Activated T-cell treated with anti-CD3 and anti-CD28 coated beads, Interleukin-2, amount 50 U/mL, for 1 hour (primary cell): ENCODE measurements at places on chromosomes 5 and 9.

DNA sequence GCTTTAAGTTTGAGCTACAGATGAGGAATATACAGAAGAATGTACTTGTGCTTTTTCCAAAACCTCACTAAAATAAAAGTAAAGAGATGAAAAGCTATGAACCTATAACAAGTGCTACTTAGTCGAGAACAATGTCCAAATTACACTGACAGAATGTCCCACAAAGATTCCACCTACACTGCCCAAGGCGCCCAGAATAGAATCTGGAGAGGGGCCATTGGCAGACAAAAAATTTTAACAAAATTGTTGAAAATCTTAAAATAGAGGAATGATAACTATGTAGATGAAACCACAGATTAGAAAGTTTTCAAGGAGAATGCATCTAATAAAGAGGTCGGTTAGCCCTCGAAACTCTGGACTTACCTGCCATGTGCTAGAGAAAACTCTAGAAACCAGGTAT is 235.3 kb downstream of the CETN3 start:
- no peak for DNase-seq

DNA sequence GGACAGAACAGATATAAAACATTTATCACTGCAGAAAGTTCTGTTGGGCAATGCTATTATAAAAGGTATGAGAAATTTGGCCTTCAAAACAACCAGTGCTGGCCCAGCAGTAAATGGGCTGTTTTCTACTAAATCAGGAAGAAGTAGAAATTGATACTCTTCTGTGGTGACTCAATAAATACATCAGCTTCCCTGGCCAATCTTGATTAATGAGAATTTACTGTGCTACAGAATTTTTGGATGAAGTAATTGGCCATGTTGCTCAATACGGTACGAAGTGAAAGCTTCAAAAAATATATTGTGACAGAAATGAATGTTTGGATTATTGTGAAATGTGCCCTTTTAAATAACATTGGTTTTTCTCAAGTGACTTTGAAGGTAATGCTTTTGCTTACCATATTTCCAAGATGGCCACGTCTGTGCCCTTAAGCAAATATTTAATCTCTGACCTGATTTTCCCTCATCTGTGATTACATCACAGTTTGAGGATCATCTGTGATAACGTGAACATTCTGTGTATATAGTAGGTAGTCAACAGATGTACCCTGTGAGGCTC is 4.2 kb downstream of the DNAJA1 start:
- DNase-seq, result no peak

DNA sequence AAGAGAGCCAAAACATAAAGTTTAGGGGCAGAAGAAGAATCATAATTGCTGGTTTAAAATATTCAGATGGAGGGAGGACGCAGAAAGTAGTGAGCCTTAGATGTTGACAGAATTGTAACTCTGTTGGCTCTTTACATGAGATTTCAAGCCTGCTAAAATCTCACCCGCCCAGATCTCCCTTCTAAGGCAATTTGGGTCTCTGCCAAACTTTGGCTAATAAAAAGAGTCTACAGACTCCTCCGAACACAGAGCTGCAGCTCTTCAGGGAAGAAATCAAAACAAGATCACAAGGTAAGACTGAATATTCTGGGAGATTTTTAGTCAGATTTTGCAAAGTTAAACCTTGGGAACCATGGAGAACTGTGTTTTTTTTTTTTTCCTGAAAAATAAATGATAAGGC is at the start of gene IL33:
Gene IL33, plus strand, starts transcription at position 246 of the 400 bp plus-strand sequence. CDS start 25,888 bp downstream, outside the sequence.
- no peak for DNase-seq

- DNase-seq, result no peak
Measured at GRCh38 chr9:22136461-22137096, 127.5 kb upstream of the CDKN2B start.

DNA sequence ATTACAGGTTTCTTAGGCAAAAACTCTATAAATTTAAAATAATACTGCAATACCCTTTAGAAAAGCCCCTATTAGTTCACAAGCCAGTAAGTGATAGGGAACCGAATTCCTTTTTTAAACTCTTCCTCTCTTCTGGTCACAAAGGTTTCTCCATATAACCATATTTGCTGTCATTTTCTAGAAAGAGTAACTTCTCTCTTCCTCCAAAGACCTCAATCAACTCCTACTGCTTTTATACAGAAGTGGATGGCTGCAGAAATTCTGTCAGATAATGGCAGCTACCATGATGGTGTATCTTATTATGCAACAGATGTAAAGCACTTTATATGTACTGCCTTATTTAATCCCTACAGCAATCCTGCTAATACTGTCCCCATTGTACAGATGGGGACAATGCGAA is 6.2 kb downstream of the TUT7 start:
- no peak for DNase-seq

GRCh38 chr5:29697785-29698414 is 1495.6 kb upstream of the CDH6 start:
- no peak for DNase-seq

DNA sequence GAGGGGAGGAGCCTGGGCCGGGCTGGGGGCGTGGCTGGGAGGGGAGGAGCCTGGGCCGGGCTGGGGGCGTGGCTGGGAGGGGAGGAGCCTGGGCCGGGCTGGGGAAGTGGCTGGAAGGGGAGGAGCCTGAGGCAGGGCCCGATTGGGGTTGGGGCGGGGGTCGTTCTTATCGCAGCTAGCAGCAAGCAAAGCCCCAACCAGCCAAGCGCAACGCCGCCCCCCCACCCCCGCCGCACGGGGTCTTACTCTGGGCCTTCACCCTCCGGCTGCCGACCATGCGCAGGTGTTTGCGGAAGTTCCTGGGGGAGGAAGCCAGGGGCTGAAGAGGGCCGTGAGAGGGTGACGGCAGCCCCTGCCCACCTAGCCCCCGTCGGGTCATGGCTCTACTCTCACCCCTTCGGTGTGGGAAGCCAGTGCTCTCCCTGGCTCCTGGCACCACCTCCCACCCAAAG is 5.0 kb downstream of the NSMF start:
- peak; percentile 65 for DNase-seq

DNA sequence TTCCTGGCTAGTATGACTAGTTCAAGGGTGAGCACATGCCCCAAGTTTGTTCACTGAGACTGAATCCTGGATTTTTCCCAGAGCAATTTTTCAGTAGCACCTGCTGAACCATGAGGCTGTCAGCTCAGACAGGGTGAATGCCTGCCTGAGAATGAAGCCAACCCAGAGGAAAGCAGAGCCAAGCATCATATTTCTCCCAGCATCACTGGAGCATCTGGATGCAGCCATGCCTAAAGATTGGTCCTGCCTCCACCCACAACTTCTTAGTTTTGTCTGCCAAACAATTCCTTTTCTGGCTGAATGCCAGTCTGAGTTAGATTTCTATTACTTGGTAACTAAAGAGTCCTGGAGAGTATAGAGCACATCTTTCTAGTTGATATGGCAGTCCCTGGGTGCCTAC is 343.6 kb downstream of the CSNK1G3 start:
- no peak for DNase-seq

DNA sequence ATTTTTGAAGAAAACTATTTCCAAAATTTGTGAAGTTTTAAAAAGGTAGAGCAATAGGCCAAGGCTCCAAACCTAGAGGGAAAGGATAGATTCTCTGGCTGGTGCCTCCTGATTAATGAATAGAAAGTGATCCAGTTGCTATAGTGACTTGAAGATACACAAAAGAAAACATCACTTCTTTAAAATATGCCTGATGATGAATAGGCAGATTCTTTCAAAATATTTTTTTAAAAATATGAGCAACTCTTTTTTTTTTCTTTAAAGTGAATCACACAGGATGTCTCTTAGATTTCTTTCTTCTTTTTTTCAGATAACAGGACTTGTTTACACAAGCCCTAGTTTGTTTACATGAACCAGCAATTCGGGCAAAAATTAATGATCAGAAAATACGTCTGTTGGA is 124.4 kb downstream of the RFK start:
- no peak for DNase-seq

- DNase-seq, result no peak
Measured at GRCh38 chr9:123391946-123392345, 35.9 kb downstream of the CRB2 start.

- no peak for DNase-seq
Measured at GRCh38 chr9:5436441-5436840, 1.3 kb downstream of the PLGRKT start.

DNA sequence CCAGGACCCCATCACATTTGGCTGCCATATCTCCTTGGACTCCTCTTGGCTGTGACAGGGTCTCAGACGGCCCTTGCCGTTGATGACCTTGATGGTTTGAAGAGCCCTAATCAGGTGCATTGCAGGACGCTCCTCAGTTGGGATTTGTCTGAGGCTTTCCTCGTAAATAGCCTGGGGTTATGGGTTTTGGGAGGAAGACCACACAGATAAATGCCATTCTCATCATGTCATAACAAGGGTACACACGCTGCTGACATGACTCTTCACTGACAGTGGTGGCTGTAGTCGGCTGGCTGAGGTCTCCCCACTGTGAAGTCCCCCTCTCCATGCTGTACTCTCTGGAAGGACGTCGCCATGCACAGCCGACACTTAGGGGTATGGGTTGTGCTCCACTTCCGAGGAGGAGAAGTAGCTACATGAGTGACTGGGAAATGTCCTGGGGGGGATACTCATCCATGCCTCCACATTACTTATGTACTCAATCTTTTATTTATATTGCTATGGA is 42.9 kb upstream of the SPTLC1 start:
- no peak for DNase-seq

- DNase-seq, result no peak
Measured at GRCh38 chr9:88174324-88174723, 36.0 kb upstream of the SPATA31C2 start.

DNA sequence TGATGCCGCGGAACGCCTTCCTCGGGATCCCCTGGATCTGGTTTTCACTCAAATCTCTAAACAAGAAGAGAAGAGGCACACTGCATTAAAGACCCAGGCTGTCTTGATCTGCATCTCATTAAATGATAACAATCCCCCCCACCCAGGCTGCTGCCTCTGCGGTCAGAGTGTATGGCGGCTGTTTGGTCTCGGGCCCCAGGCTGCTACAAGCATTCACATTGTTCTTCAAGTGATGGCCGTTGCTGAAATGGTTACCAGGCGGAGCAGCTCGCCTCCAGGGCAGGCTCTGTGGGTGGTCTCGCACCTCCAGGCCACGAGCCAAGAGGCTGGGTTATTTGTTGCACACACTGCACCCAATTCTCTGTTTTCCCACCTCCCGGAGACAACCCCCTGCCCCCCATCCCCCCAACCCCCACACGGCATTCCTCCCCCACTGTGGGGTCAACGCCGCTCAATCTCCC is 304.1 kb upstream of the PANK3 start:
- DNase-seq, result no peak

- no peak for DNase-seq
Measured at GRCh38 chr9:20549053-20549452, 73.2 kb downstream of the MLLT3 start.

DNA sequence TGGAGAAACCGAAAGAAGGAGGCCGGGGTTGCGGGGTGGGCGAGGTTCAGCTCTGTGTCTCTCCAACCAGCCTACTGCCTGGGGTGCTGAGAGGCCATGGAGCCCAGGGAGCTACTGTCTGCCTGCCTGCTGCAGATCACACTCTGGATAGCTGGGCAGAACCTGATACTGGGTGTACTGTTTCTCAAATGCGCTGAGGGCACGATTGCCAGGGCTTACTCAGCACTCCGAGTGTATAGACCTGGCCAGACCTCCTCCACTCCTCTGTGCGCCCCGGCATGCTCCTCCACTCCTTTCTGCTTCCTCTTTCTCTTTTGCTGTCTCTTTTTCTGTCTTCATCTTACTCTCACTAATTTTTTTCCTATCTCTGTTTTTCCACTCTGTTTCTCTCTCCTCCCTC is 215.1 kb downstream of the PAPPA start:
- no peak for DNase-seq

DNA sequence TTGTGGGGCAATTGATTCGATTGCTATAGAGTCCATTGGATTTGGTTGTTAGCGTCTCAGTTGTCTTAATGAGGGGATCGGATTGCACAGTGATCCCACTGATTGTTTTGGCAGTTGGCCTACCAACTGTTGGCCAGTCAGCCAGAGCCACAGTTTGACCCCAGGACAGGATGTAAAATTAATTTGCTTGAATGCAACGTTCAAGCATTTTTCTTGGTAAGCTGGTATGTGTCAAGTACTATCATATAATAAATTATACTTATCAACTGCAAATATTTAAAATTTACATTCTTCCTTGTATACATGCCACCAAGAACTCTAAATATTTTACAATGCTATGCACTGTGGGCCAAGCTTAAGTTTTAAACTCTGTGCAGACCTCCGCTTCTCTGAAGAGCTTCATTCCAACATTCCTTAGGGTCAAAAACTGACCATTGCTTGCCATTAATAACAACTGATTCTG is 80.4 kb upstream of the OSMR start:
- no peak for DNase-seq

GRCh38 chr5:72235725-72236124 is 84.3 kb downstream of the MRPS27 start:
- DNase-seq, result no peak

DNA sequence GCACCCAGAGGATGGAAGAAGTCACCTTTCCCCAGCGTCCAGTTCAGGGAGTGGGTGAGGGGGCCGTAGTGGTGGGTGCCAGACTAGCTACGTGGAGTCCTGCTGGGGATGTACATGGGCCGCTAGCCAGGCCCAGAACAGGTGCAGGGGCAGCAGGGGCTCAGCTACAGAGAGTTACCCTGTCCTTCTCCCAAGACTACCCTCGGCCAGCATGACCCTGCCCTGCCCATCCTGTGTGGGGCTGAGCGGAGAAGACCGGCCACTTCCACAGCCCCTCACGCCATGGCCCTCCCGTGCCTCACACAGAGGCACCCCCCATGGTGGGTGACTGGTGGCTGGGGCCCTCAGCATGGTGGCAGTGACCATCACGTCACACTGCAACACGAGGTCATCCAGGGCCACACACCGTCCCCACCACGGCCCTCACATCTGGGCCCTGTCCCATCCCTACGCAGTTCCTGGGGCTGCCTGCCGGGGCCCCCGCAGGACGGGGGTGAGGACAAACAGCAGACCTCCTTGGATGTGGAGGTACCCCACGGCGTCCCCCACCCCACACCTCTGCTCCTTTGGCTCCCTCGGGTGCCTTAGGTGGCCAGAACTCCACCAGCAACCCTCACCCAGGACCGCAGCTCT is 977 bp upstream of the DPP7 start:
- DNase-seq, result no peak

GRCh38 chr5:173143567-173143966 is 764 bp upstream of the BNIP1 start:
- no peak for DNase-seq

GRCh38 chr5:73486119-73486899 is 11.9 kb upstream of the BTF3 start:
- DNase-seq, result no peak

GRCh38 chr5:52359261-52359660 is 428.5 kb upstream of the ITGA1 start:
- no peak for DNase-seq

DNA sequence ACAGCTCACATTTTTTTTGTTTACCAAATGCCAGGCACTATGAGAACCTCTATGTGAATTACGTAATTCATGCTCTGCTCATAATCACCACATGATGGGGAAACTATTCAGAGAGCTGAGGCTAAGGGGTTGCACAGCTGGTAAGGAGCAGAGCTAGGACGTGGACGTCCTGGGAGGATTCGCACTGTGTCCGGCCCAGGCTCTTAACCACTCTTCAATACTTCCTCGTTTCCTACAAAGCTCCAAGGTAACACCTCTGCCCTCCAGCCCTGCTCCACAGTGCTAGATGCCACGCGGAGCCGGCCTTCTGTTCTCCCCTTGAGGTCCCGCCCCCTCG is 8.7 kb downstream of the PHF19 start:
- no peak for DNase-seq
